GM19239 (cell line): ENCODE measurements at places on chromosomes 12 and 14.

DNA sequence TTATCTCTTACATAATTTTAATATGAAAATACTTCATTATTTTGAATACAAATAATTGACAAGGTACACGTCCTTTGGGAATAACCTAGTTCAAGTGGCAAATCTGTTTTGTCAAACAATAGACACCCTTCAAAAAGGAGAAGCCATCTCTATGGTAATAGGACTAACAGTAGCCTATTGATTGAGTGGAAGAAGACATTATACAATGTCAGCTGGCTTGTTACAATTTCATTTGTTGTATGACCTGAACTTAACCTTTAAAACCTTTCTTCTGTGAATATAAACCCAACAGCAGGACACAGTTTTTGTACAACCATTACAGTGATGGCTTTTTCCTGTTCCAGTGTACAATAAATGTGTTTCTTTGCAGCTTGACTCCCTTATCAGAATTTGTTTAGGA is 8.1 kb downstream of the TMEM260 start:
- DNase-seq: no peak

GRCh38 chr12:44088647-44089046 is 252.8 kb downstream of the TMEM117 start:
- DNase-seq: no peak

DNA sequence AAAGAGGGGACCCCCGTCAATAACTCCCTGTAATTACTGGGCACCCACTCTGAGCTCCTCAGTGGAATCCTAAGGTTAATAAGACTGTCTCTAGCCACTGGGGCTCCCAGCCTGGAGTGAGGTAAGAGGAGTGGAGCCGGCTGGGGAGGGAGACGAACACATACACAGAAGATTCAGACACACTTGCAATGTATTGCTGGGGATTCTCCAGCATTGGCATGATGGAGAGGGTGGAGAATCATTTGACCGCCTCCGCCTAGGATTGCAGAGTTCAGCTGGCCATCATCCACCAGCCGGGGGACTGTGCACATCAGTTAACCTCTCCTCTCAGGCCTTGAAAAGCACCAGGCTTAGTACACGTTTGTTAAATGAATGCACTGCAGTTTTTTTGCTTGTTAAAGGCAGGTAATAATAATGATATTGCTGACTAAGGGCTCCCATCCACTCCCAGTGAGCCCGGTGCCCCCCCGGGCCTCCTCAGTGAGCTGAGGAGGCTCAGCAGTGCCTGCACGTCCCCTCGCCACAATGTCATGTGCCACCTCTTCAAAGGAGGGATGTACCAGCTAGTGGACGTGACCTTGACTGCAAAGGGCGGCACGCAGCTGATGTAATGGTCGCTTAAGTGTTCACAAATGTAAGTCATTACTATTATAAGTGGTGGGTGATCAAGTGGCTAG is 20.3 kb upstream of the FAIM2 start:
- no peak for DNase-seq

DNA sequence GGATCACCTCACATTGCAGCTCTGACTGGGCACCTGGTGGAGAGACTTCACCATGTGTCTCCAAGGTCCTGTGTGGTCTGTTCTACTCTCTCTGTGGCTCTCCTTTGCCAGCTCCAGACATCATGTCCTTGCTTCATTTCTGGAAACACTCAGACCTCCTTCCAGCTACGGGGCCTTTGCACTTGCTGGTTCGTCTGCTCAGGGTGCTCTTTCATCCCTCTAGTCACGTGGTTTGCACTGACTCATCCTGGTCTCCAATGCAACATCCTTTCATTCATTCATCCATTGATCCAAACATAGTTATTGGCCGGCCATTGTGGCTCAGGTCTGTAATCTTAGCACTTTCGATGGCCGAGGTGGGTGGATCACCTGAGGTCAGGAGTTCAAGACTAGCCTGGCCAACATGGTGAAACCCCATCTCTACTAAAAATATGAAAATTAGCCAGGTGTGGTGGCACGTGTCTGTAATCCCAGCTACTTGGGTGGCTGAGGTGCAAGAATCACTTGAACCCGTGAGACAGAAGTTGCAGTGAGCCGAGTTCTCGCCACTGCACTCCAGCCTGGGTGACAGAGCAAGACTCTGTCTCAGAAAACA is 23.9 kb upstream of the CCDC63 start:
- DNase-seq: no peak

DNA sequence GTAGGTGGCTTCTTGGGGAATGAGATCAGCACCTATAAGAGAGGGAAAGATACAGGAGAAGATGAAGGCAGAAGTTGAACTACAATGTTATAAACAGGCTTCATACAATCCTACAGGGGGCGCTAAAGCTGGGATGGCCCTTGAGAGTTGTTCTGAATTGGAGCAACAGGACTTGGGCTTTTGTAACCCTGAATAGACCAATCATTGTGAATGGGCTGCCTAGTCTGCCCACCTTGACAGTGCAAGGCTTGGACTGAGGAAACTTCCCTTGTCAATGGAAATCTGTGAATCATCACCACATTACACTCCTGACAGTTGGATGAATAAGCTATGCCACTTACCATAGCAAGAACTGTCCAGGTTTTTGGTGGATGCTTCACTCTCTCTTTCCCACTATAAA is 306.1 kb downstream of the KCNC2 start:
- DNase-seq: no peak

DNA sequence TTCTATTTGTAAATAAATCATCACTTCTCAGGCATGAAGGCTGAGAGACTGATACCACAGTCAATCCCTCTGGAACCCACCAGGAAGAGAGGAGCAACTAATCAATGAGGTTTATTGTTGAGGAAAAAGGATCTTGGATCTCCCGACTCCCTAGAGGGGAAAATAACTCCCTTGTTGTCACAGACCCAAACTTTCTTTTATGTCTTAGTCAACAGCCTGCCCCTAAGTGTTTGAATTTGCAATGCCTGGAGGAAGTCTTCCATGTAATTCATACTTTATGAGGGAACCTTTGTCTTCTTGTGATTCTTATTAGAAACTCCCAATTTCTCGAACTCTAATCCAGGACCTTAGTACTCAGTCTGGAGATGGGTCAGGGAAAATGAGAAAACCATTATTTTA is 805.8 kb downstream of the DIO2 start:
- DNase-seq: no peak
